ENCODE measurements at places on chromosomes 5 and 9.
A peak's percentile ranks its signal among the peaks of the same experiment; 100 is the strongest.

DNA sequence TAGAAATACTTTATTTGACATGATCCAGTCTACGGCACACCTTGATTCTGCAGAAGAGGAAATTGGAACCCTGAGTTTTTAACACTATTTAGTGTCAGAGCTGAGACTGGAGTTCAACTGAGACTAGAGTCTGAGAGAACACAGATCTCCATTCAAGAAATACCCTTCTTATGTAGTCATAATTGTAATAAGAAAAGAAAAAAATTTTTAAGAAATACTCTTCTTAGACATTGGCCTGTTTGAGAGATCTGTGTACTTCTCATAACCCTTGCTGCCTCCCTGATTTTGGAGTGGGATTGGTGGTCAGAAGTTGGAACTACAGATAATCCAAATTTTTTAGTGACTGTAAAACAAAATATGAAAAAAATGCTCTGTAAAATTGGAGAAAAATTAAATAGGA lies 253.4 kb downstream of the ARRDC3 start:
- DNase-seq = no peak

DNA sequence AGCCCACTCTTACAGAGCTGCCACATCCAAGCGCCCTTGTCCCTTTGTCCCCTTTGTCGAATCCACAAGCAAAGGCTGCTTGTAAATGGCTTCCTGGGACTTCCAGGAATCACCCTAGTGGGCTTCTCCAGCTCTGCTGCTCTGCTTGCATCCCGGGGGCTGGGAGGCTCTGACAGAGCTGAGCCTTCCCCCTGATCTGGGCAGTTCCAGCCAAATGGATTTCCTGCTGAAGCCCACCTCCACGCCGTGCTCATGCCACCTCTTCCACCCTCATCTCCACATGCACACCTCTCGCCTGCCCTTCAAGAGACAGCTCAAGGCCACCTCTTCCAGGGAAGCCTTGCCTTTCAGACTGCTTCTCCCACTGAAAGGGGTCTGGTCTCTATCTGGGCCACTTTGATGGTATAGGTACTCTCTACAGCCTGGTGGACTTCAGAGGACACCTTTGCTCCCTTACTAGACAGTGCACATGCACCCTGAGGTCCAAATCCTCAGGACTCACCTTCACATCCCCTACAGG lies 106.2 kb downstream of the LHFPL2 start:
- no peak for DNase-seq

- no peak for DNase-seq
Observed at GRCh38 chr5:148740079-148740858, 85.9 kb upstream of the HTR4 start.

DNA sequence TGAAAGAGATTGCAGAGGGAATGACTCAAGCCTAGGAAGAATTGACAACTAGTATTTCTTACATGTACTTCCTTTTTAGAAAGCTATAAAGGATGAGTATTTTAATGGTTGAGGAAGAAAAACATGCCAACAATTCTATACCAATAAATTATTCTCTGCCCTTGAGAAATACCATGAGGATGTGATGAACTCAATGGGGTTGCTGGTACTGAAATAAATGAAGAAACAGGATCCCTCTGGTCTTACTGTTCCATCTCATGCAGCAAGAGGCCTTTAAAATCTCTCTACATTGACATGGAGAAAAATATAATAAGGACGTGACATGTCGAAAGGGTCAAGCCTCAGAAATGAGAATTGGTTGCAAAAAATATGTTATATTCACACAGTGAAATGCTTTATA lies 477.3 kb downstream of the GABRG2 start:
- no peak for DNase-seq

DNA sequence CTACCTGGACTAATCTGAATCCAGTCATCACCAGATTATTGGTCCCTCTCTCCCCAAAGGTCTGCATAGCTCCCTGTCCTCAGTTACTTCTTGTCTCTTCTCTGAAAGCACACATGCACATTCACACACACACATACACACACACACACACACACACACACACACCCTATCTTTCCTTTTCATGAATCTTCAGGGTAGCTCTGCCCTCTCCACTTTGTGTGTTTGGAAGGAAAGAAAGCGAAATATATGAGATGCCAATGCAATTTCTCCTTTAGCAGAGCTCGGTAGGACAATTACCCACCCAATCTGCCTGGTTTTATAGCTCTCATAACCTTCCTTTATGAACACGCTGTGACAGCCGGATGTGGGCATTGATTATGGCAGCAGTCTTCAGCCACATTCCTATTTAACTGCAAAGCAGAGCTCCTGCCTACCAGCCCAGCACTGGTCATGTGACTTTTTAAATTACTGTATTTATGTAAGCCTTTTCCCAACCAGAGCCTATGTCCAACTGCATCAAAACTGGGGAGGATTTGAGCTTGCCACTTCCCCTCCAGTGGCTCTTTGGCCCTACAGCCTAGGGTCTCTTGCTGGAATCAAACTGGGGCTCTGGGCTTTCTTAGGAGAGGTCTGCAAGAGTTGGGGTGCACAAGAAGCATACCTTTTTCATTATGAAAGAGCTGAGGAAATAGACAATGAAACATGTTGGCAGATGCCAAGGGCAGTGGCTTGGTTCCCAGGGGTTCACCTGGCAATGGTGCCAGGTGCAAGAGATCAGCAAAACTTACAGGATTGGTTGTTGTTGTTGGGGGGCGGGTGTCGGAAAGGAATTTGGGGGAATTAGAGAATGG lies 20.8 kb upstream of the MATR3 start:
- DNase-seq = no peak

- DNase-seq = no peak
Observed at GRCh38 chr5:124456249-124456648, 290.2 kb downstream of the ZNF608 start.

GRCh38 chr5:149581192-149581861 lies at the start of gene ARHGEF37:
Gene ARHGEF37 (plus strand): TSS chr5:149581498. CDS start chr5:149597770, 16,272 bp downstream.
- peak; percentile 85 for DNase-seq

- DNase-seq = no peak
Observed at GRCh38 chr9:95574176-95574575, 57.4 kb upstream of the PTCH1 start.

- no peak for DNase-seq
Observed at GRCh38 chr5:130323804-130324454, 419.7 kb downstream of the CHSY3 start.

- DNase-seq = no peak
Observed at GRCh38 chr5:68316469-68316868, 100.9 kb downstream of the PIK3R1 start.

DNA sequence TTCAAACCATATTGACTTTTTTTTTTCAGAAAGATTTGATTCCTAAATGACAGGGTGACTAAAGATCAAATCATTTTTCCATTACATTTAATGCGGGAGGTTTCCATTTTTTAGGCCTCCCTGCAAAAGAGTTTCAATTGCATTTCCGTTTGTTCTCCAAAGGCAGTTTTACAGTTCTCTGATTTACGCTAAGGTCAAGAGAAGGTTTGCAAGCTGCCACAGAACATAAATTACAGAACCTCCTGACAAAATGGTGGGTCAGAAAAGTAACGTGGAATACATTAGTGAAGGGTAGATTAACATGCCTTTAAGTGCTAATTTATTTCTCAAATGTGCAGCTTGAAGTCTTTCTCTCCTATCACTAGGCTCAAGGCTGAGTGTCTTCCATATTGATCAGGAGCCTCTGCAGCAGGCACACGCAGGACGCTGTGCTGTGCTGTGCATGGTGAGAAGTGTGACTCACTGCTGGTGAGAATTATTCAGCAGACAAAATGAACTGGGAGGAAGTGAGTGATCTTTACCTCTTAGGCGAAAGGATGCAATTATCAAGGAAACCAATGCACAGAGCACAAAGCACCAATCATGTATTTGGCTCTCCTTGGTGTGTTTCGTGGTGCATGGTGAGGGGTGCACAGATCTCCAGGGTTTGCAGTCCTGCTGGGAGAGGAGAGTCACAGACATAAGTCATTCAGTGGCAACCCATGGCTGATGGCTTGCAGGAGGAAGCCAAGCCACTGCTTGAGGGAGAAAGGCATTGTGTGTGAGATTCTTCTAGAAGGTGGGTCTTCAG lies 136.3 kb downstream of the TENT4A start:
- DNase-seq = no peak

- DNase-seq = no peak
Observed at GRCh38 chr5:54311176-54311677, 854 bp upstream of the ARL15 start.

DNA sequence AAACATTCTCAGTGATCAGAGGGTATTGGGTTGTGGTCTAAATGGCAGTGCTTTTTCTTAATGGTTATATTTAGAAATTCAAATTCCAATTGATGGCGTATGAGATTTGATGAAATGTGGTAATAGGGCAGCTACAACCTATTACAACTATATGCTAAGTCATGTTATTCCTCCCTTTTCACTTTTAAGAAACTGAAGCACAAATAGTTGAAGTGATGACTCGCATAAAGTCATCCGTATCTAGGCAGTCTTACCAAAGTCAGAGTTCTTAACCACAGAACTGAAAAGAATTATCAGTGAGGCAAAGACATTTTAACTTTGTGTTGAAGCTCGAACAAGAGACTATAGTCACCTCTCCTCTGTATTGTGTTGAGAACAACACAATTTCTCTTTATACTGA lies 28.2 kb downstream of the C9orf152 start:
- no peak for DNase-seq

GRCh38 chr9:127221695-127222094 lies 42.9 kb upstream of the GARNL3 start:
- no peak for DNase-seq

- no peak for DNase-seq
Observed at GRCh38 chr5:40571729-40572128, 108.0 kb upstream of the PTGER4 start.

- DNase-seq = no peak
Observed at GRCh38 chr5:178223828-178224335, 8.7 kb downstream of the PHYKPL start.

GRCh38 chr9:90024823-90025222 lies 420.0 kb downstream of the GADD45G start:
- DNase-seq = no peak

GRCh38 chr5:102762095-102762534 lies 7.0 kb downstream of the PAM start:
- DNase-seq = no peak

DNA sequence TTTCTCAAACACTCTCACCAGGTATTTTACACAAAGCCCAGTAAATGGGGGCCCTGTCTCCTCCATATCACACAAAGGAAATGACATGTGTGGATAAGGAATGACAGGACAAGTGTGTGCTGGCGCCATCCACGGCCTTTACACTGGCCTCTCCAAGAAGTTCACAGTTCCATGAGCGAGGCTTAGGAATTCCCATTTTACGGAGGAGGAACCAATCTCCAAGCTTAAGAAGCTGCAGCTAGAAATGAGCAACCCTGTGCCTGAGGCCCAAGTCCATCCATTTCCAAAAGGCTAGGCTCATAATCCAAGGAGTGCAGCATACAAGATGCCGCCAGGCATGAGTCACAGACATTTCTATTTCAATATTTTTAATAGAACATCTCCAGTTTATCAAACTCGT lies 203.4 kb downstream of the AUH start:
- DNase-seq = no peak

GRCh38 chr5:61758711-61759110 lies 426.7 kb downstream of the ZSWIM6 start:
- DNase-seq = no peak

- no peak for DNase-seq
Observed at GRCh38 chr9:34502891-34503290, 19.9 kb downstream of the ENHO start.

Measured in right forelimb (tissue), 1 donor.